Kidney capillary endothelial cell (primary cell): ENCODE measurements at places on chromosomes 7 and 10.

DNA sequence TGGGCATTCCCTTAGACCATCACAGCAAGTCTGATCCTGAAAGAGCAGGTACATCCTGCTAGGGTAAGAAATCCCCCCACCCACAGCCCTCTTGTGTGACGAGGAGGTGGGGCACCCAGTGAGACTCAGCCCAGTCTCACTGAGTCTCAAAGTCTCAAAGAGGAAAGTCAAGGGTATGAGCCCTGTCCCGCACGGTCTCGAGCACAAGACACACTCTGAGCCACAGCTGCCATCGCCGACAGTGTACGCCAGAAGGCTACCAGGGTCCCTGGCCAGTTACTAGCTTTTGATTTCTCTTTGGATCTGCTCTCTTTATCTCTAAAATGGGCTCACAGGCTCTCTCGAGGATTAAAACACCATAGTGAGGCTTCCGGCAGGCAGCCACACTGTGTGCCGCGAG is 190.2 kb downstream of the TNS3 start:
- no peak for DNase-seq

DNA sequence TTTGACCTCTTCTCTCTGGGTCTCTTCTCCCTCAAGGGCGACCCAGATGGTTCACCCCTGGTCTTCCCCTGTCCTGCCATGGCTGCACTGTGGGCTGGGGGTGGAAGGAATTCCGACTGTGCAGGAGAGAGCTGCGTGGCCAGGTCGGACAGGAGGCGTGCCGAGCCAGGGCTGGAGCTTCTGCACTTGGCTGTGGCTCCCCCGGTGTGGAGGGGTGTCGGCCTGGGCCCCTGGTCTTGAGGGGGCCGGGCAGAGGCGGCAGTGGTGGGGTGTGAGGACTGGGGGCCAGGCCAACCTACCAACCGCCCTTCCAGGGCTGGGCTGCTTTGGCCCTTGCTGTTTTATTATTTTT is 74.9 kb upstream of the SHH start:
- DNase-seq = no peak

DNA sequence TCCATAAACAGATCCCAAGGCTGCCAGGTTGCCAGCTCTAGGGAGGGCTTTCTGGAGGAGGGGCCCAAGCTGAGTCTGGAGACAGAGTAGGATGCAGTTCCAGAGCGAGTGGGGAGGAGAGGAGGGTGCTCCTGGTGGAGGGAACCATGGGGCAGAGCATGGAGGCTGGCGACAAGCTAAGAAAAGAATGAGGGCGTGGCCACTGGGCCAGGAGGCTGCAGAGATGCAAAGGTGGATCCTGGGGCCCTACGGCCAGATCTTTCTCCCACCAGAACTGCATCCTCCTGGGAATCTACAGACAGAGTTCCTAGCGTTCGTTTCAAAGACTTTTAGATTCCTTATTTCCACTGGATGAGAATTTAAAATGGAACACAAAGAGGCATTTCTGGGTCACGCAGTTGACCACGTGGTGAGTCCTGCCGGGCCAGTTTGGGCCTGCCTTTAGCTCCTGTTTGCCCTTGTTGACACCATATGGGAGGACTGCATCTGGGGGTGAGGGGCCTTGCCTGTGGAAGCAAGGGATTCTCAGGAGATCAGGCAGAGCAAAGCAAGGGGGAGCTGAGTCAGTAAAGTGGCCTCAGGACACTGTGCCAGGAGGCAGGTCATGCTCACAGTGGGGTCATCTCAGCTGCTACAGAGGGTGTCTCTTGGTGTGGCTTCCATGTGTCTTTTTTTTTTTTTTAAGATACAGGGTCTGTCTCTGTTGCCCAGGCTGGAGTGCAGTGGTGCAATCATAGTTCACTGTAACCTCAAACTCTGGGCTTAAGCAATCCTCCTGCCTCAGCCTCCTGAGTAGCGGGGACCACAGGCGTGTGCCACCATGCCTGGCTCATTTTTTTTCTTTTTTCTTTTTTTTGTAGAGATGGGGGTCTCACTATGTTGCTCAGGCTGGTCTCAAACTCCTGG is 137.8 kb downstream of the SH3PXD2A start:
- DNase-seq = no peak

DNA sequence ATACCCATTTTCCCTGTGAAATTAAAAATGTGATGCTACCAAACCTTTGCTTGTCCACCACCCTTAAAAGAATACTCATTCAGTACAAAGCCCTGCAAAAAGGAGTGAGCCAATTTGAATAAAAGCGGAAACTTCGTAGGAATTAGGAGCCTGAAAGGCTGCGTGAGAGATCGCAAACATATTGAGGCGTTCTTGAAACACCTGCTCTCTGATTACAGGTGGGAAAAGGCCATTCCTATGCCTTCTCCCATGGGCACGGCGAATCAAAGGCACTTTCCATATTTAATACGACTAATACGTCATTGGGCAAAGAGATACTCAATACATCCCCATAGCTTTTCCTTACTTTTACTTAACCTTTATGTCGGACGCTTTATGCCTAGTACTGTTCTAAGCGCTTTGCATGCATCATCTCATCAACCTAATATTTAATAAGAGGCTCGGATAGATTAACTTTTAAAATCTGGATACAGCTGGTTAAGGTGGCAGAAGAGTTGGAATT is 30.9 kb upstream of the KMT2E start:
- DNase-seq = no peak

DNA sequence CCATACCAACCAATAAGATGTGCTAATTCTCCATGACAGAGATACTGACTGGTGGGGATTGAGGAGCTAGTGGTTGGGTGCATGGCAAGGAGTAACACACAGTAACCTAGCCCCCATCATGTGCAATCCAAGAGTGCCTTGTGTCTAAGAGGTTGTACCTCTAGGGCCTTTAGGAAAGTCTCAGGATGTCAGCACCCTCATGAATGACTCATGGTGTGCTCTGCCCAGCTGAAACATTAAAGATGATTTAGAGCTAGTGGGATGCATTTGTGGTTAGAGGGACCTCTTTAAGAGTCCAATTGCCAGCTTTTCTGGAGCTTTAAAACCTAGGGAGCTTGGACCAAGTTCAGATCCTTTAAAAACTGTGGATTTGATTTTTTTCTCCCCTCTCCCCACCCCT is 181.1 kb downstream of the HERPUD2 start:
- DNase-seq = no peak

DNA sequence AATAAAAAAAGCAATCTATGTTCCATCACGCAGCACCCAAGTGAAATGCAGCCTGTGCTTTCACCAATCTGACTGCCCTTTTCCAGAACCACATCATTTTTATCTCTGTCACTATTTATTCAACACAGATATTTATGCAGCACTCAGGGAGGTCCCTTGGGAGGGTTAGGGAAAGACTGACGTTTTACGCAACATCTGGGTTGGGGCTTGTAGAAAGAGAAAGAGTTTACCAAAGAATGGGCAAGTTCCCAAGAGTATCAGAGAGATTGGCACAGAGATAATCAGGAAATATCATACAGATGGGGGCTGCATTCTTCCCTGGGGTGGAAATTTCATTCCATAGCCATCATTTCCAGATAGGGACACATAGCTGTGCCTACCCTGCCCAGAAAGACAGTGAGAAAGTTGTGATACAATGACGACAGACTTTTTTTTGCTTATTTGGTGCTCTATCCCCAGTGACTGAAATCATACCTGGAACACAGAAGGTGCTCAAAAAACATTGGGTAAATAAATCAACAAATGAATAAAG is 474.2 kb downstream of the CALN1 start:
- no peak for DNase-seq
